ENCODE measurements at places on chromosomes 5 and 9.

DNA sequence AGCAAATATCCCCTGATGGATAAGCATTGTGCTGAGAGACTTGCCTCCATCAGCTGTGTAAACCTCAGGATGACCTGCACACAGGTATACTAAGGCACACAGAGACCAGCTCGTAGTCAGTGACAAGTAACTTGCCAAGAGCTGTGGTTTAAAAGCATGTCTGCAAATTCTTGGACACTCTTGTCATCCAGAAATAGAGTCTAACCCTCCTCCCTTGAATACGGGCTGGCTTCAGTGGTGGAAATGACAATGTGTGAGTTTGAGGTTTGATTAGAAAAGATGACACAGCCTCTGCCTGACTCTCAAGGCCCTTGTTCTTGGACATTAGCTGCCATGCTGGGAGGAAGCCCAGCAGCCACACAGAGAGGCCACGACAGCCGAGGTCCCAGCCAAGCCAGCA is 114.4 kb downstream of the GADD45G start:
- no peak for DNase-seq

- DNase-seq, result no peak
These were observed 51.2 kb upstream of the TESK1 start for GRCh38 chr9:35553670-35554543.

- no peak for DNase-seq
These were observed 246.6 kb upstream of the IRX2 start for GRCh38 chr5:2998106-2998505.

GRCh38 chr5:77984587-77984986 is 208.4 kb upstream of the TBCA start:
- no peak for DNase-seq

GRCh38 chr5:149675610-149676201 is 54.4 kb upstream of the PPARGC1B start:
- DNase-seq, result no peak

- DNase-seq, result no peak
These were observed 11.1 kb downstream of the ZNF608 start for GRCh38 chr5:124735169-124735858.

- DNase-seq, result no peak
These were observed 754 bp downstream of the DCAF12 start for GRCh38 chr9:34125681-34126206.

DNA sequence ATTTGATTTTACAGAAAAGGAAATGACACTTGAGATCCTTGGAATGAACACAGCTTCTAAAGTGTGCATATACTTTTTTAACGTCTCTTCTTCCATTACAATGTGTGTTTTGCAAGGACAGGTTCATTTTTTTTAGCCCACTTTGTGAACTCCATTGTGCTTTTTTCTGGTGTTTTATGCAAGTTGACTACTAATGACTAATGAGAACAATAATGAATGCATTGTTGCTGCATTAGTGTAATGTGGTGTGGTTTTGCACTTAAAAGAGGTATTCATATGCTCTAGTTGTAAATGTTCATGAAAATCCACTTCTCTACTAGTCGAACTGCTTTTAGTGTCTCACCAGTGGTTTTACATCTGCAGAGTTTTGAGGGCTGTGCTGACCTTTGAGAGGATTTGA is 93.6 kb downstream of the UHRF2 start:
- DNase-seq, result no peak

GRCh38 chr5:173451031-173451430 is 122.8 kb upstream of the STC2 start:
- DNase-seq, result no peak

DNA sequence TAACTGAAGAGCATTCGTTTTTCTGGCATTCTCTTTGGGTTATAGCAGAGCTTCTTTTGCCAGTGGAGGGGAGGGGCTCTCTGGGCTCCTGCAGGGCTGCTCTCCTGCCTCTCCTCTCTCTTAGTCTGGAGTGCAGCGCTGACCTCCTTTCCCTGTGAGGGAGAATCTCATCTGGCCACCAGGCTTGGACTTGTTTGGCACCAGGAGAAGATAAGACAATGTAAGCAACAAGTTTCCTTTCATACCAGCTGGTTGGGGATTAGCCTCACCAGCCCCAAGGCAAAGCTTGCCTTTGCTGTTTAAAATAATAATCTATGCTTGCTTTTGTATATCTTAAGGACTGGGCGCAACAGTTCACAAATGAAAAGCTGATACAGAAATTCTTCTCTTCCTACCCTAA is 196.4 kb downstream of the TLE4 start:
- no peak for DNase-seq

- DNase-seq, result no peak
These were observed 2033.8 kb upstream of the WWC1 start for GRCh38 chr5:166257661-166258060.

DNA sequence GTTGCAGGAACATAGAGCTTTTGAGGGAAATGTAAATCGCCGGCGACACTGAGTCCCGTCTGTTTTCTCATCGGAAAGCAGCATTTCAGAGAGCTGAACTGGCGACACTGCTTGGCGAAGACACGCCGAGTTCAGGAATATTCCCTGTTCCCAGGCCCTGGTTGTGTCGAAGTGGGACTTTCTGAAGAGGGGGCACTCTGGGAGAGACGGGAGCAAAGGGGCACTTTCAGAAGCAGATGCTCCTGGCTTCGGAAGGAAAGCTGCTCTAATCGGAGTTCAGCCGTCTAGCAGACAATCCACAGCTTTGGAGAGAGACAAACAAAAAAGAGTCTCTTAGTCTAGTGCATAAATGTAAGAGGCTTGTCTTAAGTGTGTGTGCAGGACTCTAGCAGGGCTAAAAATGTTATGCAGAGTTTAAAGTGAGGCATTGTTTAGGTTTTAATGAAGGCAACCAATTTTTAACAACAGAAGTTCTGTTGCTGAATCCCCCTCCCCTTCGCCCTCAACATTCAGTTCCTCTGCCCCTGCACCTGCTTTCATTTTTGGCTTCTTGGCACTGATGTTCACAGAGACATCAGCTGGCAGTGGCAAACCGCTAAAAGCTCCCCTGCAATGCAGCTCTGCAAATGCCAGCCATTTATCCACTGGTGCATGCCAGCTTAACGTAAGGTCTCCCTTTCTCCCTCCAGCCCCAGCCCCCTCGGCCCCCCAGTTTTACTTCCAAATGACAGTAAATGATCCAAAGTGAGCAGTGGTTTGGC is 289.5 kb upstream of the MPDZ start:
- no peak for DNase-seq

DNA sequence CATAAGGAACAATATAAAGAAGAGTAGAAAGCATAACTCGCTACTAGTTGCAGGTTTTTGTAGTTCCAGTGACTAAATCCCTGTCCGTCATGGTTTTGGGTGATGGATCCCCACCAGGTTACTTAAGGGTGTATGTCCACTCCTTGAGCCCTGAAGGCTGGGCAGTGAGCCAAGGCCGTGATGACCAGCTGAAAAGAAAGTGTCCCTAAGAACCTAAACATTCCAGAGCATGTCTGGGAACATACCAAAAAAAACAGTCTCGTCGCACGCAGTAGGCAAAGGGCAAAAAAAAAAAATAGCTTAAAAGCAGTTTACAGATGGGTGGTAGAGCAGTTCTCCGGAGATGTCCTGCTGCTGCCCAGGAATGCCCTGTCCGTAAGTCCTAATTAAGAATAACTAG is 21.4 kb upstream of the SNAPC3 start:
- DNase-seq, result no peak

DNA sequence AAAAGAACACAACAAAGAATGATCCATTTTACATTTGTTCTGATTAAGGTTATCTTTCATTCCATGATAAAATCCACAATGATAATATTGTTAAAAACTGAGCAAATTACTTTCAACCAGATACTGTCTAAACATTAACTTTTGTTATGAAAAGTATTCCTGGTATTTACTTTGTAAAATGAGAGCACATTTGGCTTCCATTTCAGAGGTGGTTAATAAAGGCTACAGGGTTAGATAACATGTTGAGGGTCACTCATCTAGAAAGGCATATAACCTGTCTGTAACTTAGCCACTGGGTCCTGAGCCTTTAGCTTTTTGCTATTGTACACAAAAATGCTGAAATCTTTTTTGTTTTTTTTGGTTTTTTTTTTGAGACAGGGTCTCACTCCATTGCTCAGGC is 99.3 kb downstream of the ANXA2R start:
- DNase-seq, result no peak

GRCh38 chr5:180026320-180026719 is 45.2 kb downstream of the RNF130 start:
- DNase-seq, result no peak

- DNase-seq, result no peak
These were observed 31.7 kb upstream of the PPP2R2B start for GRCh38 chr5:146910239-146910638.

GRCh38 chr9:137945581-137945980 is 68.0 kb downstream of the CACNA1B start:
- no peak for DNase-seq

- no peak for DNase-seq
These were observed 268.3 kb downstream of the PJA2 start for GRCh38 chr5:109141222-109142200.

DNA sequence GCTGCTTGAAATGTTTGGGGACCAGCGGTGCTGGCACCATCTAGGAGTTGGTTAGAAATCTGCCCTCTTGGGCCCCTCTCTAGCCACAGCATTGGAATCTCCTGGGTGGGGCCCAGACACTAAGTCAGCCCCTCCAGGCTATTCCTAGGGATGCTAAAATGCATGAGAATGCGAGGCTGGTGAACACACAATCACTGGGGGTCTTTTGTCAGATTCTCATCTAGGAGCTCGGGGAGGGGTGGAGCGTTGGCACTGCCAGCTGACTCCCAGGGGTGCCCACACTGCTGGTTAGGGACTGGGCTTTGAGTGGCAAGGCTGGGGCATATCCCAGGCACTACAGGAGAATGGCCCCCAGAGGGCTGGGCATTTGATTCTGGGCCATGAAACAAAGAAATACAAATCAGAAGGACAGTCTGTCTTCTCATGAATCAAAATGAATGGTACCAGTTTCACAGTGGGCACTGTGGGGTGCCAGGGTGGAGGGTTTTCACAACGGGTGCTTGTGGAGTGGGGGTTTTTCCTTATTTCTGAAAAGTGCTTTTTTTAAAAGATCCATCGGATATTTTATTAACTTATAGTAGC is 127.8 kb upstream of the RAPGEF1 start:
- DNase-seq, result no peak

GRCh38 chr5:179343021-179343718 is 2.1 kb downstream of the ADAMTS2 start:
- DNase-seq, result no peak

Data from stimulated activated CD4-positive, alpha-beta T cell treated with anti-CD3 and anti-CD28 coated beads, TNF-alpha, amount 100 ng/mL, for 4 hours (primary cell).